NCI-H1048 (cell line): ENCODE measurements at places on chromosomes 11 and 22.

DNA sequence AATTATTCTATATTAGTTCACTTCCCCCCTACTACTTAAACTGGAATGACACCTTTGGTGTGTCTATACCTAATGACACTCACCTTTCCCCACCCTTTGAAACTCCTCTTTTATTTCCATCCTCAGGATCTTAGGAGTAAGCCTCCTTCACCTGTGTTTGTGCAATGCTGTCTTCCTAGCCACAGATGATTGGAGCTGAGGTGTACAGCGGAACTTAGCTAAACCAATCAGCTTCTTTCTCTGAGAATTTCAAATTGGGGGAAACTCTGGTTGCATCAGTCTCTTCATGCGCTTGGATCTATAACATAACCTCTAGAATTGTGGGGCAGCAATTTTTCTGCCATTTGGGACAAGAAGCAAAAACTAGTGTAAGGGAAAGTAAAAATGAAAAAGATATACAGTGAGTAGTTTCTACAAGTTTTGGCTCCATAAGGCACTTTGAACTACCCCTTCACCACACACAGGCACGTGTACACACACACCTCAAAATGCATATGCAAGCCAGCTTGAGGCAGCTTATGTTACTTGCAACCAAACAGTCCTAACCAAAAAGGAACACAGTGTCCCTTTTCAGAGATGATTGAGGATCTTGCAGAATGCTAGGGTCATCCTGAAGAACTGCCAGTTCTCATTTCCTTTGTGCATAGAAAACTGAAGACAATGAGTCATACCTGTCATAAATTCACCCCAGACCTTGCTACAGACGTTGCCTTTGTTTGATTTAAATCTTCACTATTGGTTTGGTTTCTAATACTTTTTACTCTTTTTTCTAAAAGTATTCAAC, 36.0 kb upstream of the LDLRAD3 start:
- no peak for DNase-seq

- no peak for DNase-seq
Observed at GRCh38 chr11:61701242-61701886, 21.2 kb downstream of the DAGLA start.

DNA sequence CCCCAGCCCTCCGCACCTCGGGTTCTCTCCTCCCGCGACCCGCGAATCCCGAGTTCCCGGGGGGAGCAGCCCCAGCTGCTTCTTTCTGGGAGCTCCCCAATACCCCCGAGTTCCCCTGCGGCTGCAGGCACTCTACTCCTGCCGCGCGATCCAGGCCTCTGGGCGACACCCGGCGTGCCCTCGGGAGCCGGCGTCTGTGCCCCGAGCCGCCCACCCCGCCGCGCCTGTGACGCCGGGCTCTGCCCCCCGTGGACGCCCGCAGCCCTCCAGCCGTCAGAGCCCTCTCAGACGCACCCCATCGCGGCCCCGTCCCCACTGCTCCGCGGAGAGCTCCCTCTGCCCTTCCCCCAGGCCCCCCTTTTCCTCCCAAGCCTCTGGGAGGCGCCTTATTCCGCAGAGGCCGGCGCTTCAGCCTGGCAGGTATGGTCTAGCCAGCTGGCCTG, 422 bp downstream of the GLB1L2 start:
- no peak for DNase-seq

DNA sequence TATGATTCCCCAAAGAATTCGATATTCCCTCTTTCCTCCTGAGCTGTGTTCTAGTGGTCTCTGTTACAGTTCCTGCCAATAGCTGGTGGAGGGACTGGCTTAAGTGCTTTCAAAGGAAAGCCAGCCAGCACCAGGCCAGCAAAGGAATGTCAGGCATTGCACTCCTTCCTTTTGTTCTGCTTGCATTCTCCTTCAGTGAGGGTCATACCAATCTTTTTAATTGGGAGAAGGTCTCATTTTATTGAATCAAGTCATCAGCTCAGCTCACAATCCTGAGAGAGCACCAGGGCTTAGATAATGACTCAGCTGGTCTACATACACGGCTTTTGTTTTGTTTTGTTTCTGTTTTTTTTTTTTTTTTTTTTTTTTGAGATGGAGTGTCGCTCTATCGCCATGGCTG, 222.9 kb downstream of the NAV2 start:
- no peak for DNase-seq
